ENCODE measurements at places on chromosomes 1 and 21.

- DNase-seq = no peak
These were observed 64.6 kb downstream of the RUNX1 start for GRCh38 chr21:34984356-34985058.

GRCh38 chr1:36326499-36326898 lies 3.1 kb upstream of the EVA1B start:
- no peak for DNase-seq

DNA sequence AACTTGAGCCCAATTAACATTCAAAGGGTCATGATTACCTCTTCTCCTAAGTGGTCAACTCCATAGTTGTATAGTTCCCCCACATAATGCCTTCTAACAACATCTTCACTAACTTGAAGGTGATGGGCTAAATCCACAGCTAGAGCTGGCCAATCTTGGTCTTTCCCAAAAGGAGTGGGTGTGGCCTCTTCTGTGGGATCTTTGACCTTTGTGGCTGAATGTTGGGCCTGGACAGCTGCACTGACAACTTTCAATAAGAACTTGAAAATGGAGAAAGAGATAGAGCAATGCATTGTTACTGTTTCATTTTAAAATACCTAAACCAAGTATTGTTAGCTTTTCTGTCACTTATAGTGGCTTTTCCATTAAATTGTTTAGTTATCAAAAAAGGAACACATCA lies 59.2 kb downstream of the IARS2 start:
- DNase-seq = no peak

- no peak for DNase-seq
These were observed 264.2 kb downstream of the NPHP4 start for GRCh38 chr1:5727871-5728643.

- no peak for DNase-seq
These were observed 364 bp upstream of the BCAR3 start for GRCh38 chr1:93681989-93682412.

GRCh38 chr1:165891111-165891860 lies 63.9 kb downstream of the UCK2 start:
- no peak for DNase-seq

DNA sequence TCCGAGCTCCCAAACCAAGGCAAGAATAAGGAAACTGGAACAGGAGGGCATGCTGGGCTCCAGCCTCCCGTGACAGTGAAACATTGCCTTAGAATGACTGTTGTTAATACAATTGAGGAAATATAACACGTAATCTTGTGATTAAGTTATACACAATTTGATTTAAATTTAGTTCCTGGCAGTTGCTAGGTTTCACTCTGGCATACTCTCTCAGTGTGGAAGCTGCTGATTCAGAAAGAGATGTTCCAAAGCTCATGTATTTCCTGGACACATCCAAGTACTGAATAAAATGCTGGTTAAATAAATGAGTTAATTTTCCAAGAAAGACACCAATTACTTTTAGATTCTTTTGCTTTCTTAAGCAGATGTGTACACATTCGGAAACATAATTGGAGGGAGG lies 176.1 kb downstream of the GRIK1 start:
- no peak for DNase-seq

DNA sequence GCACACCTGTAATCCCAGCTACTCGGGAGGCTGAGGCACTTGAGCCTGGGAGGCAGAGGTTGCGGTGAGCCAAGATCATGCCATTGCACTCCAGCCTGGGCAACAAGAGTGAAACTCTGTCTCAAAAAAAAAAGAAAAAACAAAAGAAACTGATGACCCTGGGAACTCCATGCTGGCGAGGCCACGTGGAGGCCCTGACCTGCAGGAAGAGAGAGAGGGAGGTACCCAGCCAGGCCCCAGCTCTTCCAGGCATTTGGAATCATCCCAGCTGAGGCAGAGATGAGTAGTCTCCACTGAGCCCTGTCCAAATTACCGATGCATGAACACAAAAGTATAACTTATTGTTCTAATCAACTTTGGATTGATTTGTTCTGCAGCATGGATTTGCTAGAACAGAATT lies 132.0 kb upstream of the ZBTB40 start:
- DNase-seq = no peak

DNA sequence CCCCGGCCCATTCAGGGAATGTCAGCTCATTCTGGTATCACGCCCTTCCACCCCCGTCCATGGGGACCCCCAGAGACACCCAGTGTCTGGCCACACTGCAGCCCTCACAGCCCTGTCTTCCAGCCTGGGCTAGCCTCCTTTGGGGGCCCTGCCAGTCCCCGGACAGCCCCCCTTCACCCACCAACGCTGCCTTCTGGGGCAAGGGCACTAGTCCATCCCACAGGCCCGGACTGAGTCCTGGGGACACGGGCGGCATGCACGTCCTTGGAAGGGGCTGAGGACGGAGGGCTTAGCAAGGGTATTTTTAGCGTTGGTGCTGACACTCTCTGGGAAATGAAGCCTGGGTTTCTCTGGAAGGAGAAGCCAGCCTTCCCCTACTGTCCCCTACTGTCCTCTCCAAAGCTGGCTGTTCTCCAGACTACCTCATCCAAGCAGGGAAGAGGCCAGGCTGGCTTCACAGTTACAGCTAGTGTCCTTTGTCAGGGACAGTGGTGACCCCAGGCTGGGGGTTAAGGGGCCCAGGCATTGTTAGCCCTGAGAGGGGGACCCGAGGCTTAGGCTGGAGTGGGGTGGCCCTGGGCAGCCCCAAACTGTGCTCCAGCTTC lies 39.5 kb downstream of the COQ8A start:
- no peak for DNase-seq

DNA sequence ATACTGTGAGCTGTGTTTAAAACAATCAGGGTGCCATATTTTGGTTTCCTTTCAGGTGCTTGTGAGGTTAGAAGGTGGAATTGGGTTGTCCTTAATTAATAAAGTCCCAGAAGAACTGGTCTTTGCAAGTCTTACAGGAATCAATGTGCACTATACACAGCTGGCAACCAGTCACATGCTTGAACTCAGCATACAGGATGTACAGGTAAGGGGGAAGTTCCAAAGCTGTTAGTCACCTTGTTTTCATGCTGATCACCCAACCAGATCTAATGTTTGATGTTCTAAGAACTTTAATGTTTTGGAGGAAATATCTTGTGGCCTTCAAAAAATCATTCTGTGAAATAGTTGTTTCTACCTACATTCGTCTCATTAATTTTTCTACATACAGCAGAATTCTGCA lies 156.3 kb downstream of the VPS13D start:
- DNase-seq = no peak

All from central memory CD8-positive, alpha-beta T cell (primary cell).